ENCODE measurements at places on chromosomes 5 and 9. TPM values are rescaled to one million over a fixed set of nuclear protein-coding genes. Genes with fewer than 3 reads are reported as not detected.

DNA sequence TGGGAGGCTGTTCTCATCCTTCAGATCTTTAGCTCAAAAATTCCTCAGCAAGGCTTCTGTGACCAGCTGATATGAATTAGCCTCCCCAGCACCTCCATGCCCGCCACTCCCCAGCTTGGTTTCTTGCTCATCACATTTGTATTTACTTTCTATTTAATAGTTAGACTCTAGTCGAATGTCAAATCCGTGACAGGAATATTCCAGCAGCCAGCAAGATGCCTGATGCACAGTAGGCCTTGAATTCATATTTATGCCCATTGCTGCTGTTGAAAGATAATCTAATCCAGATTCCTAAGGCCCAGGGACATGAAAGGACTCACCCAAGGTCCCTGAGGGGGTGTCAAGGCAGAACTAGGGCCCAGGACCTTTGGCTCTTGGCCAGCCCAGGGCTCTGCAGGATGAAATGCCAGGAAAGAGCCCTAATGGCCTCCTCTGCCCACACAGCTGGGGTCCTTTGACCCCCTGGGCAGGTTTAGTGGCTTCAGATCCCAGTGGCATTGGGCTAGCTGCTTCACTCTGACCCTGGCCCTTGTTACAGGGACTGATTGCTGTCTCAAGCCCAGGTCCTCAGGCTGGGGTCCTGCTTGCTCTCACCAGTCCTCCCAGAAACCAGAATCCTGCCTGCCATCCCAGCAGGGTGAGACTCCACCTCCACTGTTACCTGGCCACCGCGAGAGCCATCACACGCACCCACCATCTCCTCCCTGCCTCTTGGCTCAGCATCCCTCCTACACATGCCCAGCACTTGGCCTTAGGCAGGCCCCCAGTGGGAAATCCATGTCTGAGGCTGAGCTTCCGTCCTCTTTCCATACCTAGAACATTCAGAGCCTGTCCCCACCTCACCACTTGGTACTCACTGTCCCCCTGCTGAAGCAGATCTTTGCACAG lies 7.3 kb downstream of the CSF1R start:
- DNase-seq = no peak

The IRGM gene
- total RNA-seq = 2.0 TPM

GRCh38 chr5:171418982-171419687 lies at the start of gene FGF18:
Gene FGF18 (plus strand): TSS chr5:171419647. CDS start chr5:171420200, 553 bp downstream.
- peak; percentile 39 for DNase-seq

DNA sequence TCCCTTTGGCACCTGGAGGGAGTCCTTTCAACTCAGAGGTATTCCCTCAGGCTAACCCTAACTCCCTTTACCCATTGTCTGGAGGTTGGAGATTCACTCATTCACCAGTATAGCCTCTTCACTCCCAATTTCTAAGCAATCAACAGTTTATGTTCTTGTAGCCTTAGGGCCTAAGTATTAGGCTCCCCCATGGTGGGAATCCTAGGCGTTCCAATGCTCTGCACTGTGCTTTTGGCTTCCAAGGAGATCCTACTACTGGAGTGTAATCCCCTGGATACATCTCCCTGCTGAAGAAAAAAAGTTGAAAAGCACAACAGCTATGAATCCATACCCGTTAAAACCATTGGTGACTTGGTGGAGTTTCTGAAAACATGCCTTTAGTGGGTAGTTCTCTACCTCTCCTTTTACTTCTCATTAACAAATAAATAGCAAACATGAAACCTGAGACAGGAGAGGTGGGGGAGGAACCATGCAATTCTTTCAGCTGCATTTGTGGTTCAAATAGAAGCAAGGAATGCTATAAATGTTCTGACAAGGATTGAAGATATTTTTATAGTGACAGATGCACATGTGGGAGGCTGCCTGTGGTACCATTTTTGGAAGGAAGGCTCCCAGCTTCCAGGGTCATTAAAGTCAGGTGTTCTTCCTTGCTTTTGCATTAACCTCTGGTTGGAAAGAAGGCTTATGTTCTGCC lies 397.1 kb downstream of the DMAC1 start:
- DNase-seq = no peak

GRCh38 chr5:93829346-93829745 lies 87.9 kb upstream of the POU5F2 start:
- DNase-seq = no peak

- no peak for DNase-seq
Measured at GRCh38 chr5:147504535-147504934, 5.3 kb downstream of the DPYSL3 start.
